T-helper 2 cell treated with Interferon-gamma antibody and Interleukin-4, amounts not matched to agents 100 ng/mL and 5 ng/mL, for 36 hours (primary cell): ENCODE measurements at places on chromosomes 2 and 18. TPM values are rescaled to one million over a fixed set of nuclear protein-coding genes. Genes with fewer than 3 reads are reported as not detected.

Gene GPR155
- total RNA-seq, result 9.9 and 11.6 TPM in 2 replicates

Gene SIX3
- 0.14 and 0.18 TPM in 2 replicates for total RNA-seq

Gene IL1R1
- 0.05 and 0.11 TPM in 2 replicates for total RNA-seq

Gene ALK
- total RNA-seq, result not detected in 2 replicates

Gene DSG2
- 1.2 and 1.3 TPM in 2 replicates for total RNA-seq

Gene CCDC68
- total RNA-seq, result not detected in 2 replicates

Gene INHA
- not detected in 2 replicates for total RNA-seq

Gene SAG
- 0.02 and 0.34 TPM in 2 replicates for total RNA-seq

Gene TLX2
- total RNA-seq, result 1.1 and 1.2 TPM in 2 replicates

Gene SPR
- 0.89 and 0.98 TPM in 2 replicates for total RNA-seq

Gene EMX1
- total RNA-seq, result not detected in 2 replicates

Gene GLS
- 159 and 173 TPM in 2 replicates for total RNA-seq

Gene WNT10A
- 0.16 and 0.20 TPM in 2 replicates for total RNA-seq

Gene GPR39
- total RNA-seq, result not detected in 2 replicates

Gene VSNL1
- not detected in 2 replicates for total RNA-seq

Gene ZNF397
- 19.4 and 19.7 TPM in 2 replicates for total RNA-seq

Gene ACMSD
- total RNA-seq, result not detected in 2 replicates

Gene SP110
- total RNA-seq, result 129 and 131 TPM in 2 replicates
